ENCODE measurements at places on chromosomes 7 and 10. TPM values are rescaled to one million over a fixed set of nuclear protein-coding genes. Genes with fewer than 3 reads are reported as not detected.

- no peak for DNase-seq
These were observed 32.1 kb downstream of the NRF1 start for GRCh38 chr7:129643550-129644170.

Gene SEMA4G
- 4.3 TPM for total RNA-seq

DNA sequence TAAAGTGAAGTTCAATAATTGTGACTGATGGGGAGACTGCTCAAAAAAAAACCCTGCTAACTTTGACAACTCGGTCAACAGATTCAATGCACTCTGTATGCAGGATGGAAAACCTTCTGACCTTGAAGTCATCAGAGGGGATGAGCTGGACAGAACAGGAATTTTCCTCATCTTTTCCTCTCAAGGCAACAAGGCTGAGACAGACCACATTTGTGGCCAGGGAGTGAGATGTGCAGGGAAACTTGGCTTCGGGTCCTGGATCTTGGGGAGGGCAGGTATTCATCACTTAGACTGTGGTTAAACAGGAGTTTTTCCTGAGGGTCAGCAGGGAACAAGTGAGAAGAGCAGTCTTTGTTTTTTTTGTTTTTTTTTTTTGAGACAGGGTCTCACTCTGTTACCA lies 100.6 kb downstream of the BAMBI start:
- no peak for DNase-seq

DNA sequence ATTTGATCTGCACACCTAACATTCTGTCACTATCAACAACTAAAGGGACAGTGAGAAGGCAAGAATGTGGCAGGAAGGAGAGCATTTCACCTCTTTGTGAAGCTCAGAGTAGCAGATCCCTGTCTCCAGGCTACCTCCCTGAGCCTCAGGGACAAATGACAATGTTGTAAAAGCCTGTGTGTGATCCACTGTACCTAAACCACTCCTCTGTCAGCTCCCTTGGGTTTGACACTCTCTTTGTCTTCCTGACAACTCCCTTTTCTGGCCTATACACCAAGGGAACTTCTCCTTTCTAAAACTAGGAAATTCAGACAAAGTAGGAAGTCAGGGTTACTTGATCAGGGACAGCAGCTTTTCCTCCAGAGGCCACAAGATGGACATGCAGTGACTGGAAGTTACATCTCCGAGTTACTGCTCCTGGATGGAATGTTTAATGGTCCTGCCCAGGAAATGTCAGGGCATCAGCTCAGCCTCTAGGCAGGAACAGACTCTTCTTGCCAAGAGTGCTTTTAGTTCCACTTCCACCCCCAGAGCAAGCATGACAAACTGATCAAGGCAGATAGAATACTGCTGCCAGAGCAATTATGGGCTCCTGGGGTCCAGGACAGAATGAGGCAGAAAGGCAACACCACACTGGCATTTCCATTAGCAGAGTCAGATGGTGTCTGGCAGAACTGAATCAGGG lies 1014.5 kb upstream of the LRRTM3 start:
- DNase-seq: no peak

DNA sequence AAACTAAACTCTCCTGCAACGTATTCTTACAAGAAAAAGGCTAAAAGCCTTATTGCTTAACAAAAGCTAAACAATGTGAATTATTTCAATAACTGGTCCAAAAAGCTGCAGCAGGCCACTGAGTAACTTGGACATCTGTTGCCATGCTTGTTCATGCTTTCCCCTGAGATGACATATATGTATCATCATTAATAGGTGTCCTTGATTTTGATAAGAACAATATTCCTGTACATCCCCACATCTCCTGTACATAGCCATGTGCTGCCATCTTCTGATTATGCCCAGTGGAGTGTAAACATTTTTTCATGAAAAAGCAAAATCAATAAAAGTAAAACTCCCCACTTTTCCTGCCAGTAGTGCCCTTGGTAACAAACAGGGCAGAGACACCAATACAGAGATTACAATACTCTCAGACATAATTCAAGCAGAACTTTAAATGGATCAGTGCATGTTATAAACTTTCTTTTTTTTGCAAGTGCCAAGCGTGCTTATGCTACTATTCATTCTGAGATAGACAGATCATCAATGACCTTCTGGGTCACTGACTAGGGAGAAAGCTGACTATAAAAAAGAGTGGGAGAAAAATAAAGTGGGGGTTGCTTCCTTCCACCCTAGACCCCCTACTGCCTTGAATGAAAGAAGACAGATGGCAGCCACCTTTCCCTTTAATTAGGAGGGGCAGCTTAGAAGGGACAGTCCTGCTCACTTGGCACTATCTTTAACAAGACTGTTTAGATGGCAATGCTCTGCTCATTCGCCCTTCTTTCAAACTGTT lies 205.5 kb upstream of the KLF14 start:
- no peak for DNase-seq

Gene FAM221A
- 6.6 TPM for total RNA-seq

Gene SPDYE5
- total RNA-seq: not detected

DNA sequence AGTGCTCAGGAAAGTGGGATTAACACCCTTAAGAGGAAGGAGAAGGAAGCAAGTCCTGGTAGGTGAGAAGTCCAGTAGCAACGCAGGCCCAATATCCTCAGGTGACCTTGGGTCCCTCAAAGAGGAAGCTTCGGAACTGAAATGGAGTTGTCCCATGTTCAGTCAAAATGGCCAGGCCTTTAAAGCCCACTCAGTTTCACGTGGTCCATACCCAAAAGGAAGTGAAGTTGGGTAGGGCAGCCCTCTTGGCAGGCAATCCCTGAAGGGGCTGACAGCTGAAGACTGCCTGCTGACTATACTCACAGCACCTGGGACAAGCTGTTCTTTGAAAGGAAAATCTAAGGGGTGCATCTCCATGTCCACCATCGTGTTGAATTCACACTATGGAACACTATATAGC lies 3.0 kb downstream of the GSAP start:
- no peak for DNase-seq

Gene SPDYE16
- total RNA-seq: 0.35 TPM

- no peak for DNase-seq
These were observed 28.8 kb upstream of the LCOR start for GRCh38 chr10:96803288-96803664.

- DNase-seq: peak; percentile 60
These were observed 26.4 kb downstream of the MYL10 start for GRCh38 chr7:101602484-101603241.

DNA sequence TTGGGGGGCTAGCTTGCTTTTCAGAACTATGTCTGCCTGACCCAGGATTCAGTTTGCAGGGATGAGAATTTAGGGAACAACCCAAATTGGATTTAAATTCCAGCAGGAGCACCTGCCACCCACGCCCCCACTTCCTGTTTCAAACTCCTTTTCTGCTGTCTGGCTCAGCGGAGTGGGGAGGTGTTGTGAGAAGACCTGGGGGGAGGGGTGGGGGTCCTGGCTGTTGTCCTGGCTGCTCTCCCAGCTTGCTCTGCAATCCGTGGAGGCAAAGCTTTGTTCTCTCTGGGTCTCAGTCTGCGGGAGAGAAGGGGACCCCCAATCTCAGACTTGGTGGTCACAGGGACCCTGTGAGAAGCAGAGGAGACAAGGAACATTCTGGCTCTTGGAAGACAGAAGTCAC lies 799 bp downstream of the KCNK18 start:
- no peak for DNase-seq

DNA sequence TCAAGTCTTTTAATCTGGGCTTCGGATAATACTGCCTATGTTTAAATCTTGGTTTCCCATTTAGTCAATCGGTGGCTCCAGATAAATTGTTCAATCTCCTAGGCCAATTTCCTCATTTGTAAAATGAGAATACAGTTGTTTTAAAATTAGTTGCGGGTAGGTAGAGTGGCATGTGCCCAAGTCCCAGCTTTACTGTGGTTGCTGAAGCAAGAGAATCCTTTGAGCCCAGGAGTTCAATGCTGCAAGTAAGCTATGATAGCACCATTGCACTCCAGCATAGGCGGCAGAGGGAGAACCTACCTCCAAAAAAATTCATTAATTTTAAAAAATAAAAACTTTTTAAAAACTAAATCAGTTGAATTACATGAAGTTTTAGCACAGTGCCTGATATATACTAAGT lies 7.3 kb downstream of the RNF216 start:
- no peak for DNase-seq

DNA sequence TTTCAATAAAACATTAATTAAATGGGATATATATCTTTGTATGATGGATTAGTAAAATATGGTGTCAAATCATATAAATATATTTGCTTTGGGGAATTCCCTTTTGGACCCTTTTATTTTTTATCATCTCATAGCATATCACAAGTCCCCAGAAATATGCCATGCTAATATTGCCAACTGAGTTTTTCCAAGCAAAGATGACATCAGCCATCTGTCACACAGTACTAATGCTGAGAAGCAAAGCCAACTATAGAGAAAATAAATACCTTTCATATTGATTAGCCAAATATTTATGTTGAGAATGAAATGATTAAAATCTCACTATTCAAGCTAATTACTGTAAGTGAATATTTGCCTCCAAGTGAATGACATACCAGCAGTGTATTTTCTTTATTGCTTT lies 575.3 kb downstream of the ETV1 start:
- DNase-seq: no peak

DNA sequence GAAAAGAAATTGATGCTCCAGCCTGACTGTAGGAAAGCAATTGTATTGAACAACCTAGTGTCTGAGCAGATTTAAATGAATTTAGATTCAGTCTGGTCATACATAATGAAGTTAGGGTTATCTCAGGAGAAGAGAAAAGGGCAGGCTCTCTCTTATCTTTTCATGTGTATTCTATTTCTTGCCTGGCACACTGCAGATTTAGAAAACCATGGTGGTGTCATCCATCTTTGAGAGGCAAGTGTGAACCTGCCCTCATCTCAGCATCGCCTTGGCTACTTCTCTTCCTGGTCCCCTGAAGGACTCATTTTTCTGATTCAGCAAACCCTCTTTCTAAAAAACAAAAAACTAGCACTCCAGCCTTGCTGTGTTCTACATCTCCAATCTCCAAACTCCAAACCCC lies 137.7 kb downstream of the LRRC4 start:
- no peak for DNase-seq

DNA sequence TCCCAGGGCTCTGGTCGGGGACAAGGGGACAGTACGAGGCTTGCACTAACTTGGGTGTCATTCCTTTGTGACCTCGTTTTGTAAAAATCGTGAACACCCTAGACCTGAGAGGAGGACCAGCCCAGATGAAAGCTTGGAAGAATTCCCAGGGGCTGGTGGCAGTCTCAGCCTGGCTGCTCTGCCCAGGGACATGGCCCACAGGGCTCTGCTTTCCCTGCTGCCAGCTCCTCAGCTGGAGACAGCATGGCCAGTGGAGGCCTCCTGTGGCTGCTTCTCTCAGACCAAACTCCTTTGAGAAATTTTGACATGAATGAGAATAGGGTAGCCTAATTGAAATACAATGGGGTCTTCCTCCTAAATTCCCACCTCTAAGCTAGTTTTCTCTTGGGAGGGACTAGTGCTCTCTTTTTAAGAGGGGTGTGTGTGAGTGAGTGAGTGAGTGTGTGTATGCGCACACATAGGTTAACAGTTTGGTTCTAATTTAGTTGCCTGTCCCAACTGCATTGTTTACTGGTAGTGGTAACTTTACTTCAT lies 140.3 kb upstream of the EFCAB10 start:
- DNase-seq: no peak

Gene CDHR1
- 1.5 TPM for total RNA-seq

Gene SKIDA1
- total RNA-seq: not detected

GRCh38 chr10:110279407-110279986 lies 25.2 kb downstream of the SMNDC1 start:
- peak; percentile 67 for DNase-seq

GRCh38 chr10:43261578-43262396 lies 5.1 kb downstream of the RASGEF1A start:
- DNase-seq: no peak

DNA sequence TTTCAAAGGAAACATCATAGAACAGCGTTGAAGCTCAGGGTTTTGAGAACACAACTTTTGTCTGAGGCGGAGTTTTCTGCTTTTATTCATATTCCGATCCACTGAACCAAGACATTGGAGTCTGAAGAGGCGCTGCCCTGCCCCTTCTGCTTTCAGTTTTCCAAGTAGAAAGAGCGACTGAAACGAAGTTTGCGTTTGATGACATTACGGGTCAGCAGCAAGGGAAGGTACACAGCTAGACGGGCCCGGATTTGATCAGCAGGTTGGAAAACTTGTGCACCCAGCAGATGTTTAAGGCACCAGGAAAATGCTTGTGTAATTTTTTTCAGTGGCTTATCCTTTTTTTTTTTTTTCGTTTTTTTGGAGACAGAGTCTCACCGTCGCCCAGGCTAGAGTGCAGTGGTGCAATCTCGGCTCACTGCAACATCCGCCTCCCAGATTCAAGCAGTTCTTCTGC lies 720 bp downstream of the SUN1 start:
- no peak for DNase-seq

DNA sequence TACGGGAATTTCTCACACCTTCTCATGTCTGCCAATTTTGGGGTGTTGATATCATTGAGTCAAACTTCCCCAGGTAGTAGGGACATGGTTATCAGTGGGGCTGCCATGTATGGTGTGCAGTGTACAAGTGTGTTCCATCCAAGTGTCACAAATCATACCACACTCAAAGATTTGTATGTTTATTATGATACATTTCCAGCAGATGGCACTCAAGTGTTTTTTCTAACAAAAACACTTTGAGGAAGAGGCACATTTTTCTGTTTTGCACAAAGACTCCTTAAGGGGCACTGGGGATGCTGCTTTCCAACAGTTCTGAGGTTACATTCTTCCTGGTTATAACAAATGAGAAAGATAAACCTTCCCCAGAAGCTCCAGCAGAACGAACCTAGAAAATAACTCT lies 414.5 kb downstream of the REEP3 start:
- no peak for DNase-seq

DNA sequence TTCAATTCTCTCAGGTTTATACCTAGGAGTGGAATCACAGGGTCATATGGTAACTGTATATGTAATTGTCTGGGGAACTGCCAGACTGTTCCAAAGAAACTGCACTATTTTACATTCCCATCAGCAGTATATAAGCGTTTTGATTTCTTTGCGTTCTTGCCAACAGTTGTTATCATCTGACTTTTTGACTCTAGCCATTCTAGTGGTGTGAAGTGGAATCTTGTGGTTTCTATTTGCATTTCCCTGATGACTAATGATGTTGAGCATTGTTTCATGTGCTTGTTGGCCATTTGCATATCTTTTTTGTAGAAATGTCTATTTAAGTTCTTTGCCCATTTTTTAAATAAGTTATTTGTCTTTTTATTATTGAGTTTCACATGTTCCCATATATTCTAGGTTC lies 44.3 kb upstream of the ZC3HAV1 start:
- no peak for DNase-seq

DNA sequence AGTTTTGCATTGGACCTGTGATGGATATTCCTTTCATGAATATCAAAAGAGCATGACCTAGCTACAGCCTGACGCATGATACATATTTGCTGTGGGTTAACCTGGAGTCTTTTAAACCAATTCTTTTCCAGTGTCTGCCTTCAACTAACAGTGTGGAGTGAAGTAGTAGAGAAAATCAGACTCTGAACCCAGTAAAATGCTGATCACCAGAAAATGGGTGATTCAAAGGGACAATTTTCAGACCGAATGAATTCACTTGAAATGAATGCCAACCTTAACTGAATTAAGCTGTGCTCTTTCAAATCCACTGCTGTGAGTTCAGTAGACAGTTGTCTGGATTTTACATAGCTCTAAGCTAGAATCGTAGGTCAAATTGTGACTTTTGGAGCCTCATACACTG lies 123.0 kb downstream of the CDK14 start:
- DNase-seq: no peak

Measured in uterus (tissue), 4 donors.